ENCODE measurements at places on chromosomes 1 and 21. TPM values are rescaled to one million over a fixed set of nuclear protein-coding genes. Genes with fewer than 3 reads are reported as not detected.

Gene SRSF10
- 86.4 TPM for total RNA-seq

Gene MRPL55
- total RNA-seq = 74.1 TPM

Gene ABCG1
- total RNA-seq = 0.08 TPM

Gene ALG14
- total RNA-seq = 2.4 TPM

Gene DTL
- 47.7 TPM for total RNA-seq

Gene MEGF6
- total RNA-seq = 103 TPM

Gene TFB2M
- 22.2 TPM for total RNA-seq

Gene RHD
- total RNA-seq = not detected

Gene ARID4B
- total RNA-seq = 36.7 TPM

GRCh38 chr1:54486907-54487306, 61.1 kb upstream of the ACOT11 start:
- DNase-seq = no peak

GRCh38 chr1:229835226-229835625, 209.2 kb downstream of the URB2 start:
- no peak for DNase-seq

- peak; percentile 96 for DNase-seq
These were observed 22.5 kb upstream of the SRP9 start for GRCh38 chr1:225754940-225755641.

DNA sequence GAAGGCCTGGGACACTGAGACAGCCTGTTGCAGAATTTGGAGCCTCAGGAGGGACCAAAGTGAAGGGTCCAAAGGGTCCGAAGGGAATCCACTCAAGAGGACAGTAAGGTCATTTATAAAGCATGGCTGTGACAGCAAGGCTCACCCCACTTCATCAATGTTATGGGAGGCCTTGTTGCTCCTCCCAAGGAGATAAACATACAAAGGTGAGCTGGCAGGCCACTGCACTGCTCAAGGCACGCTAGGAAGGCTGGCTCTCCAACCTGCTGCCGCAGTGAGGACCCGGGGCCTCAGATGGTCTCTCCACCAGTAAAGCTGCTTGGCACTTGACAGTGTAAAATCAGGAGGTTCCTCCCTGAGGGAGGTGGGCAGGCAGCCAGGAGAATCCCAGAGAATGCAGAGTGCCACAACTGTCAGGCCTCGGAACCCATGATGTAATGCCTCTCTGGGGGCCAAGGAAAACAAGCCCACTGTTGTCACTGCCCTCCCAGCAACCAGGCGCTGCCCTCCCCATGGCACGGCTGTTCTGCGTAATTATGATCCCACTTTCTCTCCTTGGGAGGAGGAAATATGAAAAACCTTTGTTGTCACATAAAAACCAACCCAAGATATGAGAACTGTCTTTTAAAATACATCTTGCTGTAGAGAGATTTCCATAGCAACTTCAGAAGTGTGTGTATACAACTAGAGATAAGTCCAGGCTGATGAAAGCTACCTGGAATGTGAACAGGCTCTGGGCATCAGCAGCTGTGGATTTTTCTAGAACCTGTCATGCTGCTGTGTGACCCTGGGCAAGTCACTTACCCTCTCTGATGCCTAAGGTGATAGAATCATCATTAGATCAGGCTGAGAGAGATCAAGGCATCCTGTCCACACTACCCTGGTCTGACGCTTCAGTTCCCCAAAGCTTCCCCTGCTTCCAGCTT, 102.5 kb downstream of the KCNN3 start:
- peak; percentile 67 for DNase-seq

GRCh38 chr1:246018146-246018545, 488.9 kb downstream of the SMYD3 start:
- no peak for DNase-seq

- DNase-seq = no peak
These were observed 57.0 kb downstream of the YARS1 start for GRCh38 chr1:32759997-32760623.

DNA sequence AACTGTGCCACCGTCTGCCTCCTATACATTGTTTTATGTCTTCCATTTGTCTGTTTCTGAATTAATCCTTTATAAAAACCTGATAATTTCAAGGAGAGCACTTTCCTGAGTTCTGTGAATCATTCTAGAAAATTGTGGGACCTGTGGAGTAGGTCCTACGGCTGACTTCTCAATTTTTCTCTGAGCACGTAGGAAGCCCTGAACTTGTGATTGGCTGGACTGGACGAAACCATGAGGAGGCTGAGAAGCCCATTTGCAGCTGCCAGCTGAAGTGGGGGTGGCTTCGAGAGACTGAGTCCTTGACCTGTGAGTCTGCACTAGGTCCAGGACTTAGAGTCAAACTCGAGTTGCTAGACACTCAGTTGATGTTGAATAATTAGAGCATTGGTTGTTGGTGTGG, 277.1 kb upstream of the NCAM2 start:
- no peak for DNase-seq

DNA sequence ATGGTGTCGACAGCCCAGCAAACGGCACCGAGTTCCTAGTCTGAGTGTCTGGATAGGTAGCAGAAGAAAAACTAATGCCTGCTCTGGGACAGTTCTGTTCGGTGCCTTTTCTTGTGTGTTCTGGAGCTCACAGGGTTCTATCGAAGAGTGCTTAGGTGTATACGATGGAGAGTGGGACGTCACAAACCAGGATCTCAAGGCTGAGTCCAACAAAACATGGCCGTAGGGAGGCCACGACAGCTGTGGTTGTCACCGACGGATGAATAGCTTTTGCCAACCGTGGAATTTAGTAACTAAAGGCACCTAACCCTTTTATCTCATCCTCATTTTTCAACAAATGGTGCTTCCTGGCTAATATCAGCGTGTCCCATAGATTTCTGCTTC, 635 bp upstream of the SYNJ1 start:
- DNase-seq = no peak

DNA sequence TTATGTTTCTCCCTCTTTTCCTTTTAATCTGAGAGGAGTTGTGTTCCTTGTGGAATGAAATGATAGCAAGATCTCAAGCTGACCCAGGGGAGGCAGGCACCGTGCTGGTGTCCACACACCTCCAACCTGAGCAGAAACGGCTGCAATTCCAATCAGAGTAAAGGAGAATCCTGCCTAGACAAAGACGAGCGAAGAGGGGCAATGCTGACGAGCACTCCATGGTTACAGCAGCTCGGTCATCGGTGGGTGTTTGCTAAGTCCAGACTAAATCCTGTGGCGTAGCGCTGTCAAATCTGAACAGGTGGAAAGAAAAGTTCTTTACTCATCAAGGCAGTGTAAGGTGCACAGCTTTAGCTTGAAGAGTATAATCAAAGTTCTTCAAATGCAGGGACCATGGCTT, 74.8 kb downstream of the PLD5 start:
- DNase-seq = no peak

GRCh38 chr1:167689567-167689920, 32.2 kb upstream of the MPZL1 start:
- DNase-seq = peak; percentile 18

GRCh38 chr1:81801651-81802456, 1.1 kb downstream of the ADGRL2 start:
- DNase-seq = peak; percentile 68

DNA sequence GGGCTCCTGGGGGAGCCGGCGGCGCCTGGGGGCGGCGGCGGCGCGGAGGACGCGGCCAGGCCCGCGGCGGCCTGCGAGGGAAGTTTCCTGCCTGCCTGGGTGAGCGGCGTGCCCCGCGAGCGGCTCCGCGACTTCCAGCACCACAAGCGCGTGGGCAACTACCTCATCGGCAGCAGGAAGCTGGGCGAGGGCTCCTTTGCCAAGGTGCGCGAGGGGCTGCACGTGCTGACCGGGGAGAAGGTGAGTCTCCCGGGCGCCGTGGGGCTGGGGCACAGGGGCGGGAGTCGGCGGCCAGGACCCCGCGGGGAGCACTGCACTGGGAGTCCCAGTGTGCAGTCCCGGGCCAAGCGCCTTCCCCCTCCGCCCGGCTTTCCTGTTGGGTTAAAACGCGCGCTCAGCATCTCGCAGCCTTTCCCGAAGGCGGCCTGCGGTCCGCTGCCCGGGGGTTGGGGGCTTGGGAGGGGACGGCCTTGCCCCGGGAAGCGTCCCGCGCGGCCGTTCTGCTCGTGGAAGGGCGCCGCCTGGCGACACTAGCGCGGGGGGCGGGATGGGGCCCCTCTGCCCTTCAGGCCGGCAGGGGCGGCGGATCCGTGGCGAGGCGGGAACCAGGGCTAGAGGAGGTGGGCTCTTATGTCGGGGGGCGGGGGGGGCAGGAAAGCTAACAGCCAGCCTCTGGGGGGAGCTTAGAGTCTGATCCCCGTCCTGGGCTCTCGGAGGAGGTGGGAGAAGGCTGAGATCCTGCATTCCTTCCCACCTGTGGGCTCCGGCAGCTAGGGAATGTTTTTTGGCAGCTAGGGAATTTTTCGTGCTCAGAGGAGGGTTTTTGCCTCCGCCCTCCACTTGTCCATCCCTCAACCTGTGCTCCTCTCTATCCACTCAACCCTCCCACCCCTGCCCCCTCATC, 1.1 kb downstream of the HUNK start:
- no peak for DNase-seq

GRCh38 chr1:1084372-1085170, 10.5 kb upstream of the RNF223 start:
- no peak for DNase-seq

DNA sequence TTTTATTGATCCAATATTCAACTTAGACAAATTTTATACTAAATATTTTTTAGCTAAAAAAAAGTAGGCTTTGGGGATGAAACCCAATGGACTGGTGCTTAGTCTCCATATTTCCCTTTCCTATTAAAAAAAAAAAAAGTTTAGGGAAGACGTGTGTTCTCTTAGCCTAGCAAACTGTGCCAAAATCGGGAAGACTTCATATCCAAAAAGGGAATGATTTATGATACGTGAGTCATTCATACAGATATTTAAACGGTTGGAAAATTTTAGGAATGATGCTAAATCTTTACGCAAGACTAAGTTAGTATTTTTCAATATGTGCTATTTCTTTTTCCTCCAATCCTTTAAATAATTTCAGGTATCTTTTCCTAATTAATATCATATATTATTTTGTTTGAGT, 50.7 kb downstream of the SPATA17 start:
- DNase-seq = peak; percentile 4

DNA sequence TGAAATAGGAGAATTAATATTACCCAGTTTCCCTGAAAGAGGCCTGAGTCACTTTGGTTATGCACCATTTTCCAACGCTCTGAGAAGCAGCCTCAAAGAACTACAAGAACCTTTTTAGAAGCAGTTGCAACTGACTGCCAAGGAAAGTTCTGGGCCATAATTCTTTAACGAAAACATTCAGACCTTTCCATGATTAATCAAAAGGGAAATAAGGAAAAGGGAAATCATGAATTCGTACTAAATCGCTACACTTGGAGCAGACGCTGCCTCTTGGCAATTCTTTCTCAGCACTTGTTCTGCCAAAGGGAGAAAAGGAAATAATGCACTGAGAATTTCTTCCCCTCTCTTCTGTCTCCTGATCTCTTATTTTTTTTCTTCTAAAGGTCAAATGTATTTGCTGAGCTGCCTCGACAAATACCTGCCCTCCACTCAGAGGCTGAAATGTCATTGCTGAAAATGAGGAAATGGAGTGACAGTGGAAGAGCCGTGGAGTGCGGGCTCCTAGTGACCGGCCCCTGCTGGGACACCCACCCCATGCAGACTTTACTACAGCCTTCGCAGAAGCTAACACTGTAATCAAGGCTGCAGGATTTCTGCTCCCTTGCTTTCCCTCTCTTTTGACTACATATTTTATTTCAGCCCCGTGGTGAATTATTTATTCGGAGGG, 67.9 kb upstream of the GALNT2 start:
- DNase-seq = no peak

DNA sequence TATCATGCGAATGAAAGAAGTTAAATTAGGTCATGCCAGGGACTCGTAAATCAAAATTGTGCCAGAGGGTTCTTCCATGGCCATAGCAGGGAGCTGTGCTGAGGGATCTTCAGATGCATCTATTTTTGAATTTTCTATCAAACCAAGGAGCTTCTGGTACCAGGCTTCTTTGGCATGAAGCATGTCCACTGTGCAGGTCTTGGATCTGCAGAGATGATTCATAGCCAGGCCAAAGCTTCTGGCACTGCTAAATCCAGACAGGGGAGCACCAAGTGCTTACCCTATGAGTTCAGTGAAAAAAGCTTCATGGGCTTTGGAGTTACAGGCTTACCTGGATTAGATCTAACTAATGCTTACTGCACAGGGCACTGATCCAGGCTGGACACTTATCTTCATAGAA, 154.2 kb upstream of the DAB1 start:
- DNase-seq = no peak

GRCh38 chr1:34918386-34918976, 11.0 kb downstream of the DLGAP3 start:
- DNase-seq = no peak

- no peak for DNase-seq
These were observed 49.8 kb upstream of the GADD45A start for GRCh38 chr1:67635055-67635809.

DNA sequence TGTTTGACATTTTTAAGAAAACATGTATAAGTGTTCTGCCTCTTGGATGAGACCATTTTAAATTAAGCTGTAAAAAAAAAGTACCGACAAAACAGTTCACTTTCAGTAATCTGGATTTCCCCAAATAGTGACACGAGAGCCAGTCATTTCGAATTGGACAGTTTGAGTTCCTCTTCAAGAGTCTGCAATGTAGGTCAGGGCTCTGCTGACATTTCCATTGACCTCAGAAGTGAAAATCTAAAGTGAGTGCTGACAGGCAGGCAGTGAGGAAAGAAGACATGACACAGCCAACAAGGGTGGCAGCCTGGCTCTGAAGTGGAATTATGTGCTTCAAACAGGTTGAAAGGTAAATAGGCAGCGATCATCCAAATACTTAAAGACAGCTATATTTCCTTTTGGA, at the start of gene IL23R:
TSS of gene IL23R (plus strand) at position 259 of the 400 bp plus-strand sequence. CDS start 1,667 bp downstream, outside the sequence.
- no peak for DNase-seq

DNA sequence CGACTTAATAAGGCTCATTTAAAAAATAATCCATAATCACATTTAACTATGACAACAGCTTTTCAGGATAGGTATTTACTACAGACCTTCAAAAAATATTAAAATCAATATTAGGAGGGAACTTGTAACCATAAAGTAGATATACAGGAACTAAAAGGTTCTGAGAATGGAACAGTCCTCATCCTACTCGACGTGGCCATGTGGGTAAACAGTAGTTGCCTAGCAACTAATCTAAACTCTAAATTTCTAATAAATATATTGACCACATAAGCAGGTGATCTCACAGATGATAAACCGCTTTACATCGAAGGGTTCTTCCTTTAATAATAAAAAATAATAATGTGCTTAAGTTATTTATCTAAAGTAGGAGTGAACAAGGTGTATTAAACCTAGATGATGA, 7.9 kb downstream of the AKT3 start:
- DNase-seq = no peak

- DNase-seq = peak; percentile 6
These were observed 1.7 kb downstream of the SOAT1 start for GRCh38 chr1:179295164-179295755.

GRCh38 chr1:16905110-16905867, 9.5 kb downstream of the RNU1-2 start:
- DNase-seq = peak; percentile 98

DNA sequence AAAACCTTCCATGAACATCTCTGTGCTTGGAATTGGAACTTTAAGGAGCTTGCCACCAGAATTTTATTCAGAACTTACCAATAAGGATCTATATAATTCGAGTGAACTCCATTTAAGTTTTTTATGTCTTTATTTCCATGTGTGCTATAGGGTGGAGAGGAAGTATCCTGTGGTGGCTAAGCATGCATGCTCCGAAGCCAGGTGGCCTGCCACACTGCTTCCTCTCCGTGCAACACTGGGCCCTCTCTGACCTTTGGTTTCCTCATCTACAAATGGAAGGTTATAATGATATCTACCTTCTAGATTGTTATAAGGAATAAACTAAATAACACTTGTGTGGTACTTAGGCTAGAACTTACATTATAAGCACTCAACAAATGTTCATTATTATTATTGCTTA, 382.1 kb downstream of the PTPRC start:
- no peak for DNase-seq

- no peak for DNase-seq
These were observed 140.6 kb downstream of the MRPS6 start for GRCh38 chr21:34213959-34214358.

Data from fibroblast of the aortic adventitia (primary cell).